ENCODE measurements at places on chromosomes 1 and 21.

- DNase-seq, result no peak
Measured at GRCh38 chr1:192342842-192343241, 26.1 kb downstream of the RGS21 start.

DNA sequence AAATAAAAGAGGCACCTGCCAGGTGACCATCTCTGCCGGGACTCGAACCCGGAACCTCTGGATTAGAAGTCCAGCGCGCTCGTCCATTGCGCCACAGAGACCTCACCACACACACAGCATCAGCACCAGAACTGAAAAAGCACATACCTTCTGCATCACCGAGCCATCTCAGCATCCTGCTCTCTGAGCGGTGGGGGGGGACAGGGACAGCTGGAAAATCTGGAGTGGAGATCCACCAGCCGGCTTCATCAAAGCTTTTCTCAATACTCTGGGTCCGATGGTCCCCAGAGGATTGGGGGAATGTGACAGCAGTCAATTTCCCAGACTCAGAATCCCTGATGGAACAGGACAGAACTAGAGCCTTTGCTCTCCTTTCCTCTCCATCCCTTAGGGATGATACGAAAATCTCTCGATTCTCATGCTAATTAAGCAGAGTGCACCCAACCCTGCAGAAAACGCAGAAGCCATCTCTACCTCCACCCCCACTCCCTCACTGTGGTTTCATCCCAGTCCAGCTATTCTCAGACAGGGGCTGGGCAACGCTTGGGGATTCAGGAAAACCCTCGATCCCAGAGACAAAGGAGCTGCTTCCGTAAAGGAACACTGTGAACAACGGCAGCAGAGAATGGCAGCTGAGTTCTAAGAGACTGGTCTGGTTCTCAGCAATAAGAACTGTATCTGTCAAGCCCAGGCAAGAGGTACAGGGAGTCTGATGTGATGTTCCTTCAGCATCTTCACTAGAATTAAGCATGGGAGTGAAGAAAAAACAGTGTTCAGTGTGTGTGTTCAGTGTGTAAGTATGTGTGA, 29.6 kb upstream of the CADM3 start:
- peak; percentile 24 for DNase-seq

- DNase-seq, result peak; percentile 42
Measured at GRCh38 chr1:247357781-247358211, 26.1 kb upstream of the ZNF496 start.

DNA sequence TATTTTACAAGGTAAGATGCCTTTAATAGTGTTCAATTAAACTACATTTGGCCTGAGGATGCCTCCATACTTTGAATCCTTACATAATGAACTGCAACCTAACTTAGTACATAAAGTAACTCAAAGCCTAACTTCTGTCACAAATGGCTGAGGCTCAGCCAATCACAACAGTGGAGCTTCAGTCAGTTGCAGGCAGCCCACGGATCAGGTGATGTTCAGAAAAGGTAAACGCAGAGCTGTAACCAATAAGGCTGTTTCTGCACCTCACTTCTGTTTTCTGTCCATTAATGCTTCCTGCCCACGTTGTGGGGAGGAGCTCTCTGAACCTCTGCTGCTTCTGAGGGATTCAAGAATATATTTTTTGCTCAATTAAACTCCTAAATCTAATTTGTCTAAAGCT, 94.8 kb upstream of the KIAA0040 start:
- DNase-seq, result no peak

Data from GOT3 (cell line).